ENCODE measurements at places on chromosomes 16 and 17.

GRCh38 chr16:86431540-86431939 lies 78.8 kb upstream of the FOXF1 start:
- no peak for DNase-seq

GRCh38 chr16:74186561-74186971 lies 110.0 kb upstream of the PSMD7 start:
- peak; percentile 77 for DNase-seq

DNA sequence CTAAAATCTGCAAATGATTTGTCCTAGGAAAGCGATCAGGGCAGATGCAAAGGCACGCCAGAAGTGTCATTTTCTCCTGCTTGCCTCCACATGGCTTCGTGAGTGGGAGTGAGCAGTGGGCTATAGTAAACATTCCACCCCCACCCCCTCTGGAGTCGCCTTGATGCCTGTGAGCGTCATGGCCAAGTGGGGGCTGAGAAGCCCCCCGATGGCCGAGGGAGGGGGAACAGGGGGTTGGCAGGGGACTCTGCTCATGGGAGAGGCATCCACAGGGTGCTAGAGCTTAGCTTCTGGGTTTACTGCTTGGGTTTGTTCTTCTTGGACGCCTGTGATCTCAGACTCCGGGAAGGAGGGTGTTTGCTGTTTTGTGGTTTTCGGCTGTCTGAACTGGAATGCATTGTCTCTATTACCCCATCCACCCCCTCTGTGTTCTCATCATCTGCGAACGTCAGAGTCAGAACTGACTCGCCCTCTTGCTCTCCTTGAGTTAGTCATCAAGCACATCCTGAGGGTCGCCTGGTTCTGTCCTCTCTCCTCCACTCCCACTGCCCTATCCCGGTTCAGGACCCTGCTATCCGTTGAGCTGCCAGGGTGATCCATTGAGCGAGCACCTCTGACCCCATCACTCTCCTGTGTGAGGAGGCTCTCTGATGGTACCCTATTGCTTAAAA lies 15.4 kb downstream of the TNS4 start:
- DNase-seq, result no peak

DNA sequence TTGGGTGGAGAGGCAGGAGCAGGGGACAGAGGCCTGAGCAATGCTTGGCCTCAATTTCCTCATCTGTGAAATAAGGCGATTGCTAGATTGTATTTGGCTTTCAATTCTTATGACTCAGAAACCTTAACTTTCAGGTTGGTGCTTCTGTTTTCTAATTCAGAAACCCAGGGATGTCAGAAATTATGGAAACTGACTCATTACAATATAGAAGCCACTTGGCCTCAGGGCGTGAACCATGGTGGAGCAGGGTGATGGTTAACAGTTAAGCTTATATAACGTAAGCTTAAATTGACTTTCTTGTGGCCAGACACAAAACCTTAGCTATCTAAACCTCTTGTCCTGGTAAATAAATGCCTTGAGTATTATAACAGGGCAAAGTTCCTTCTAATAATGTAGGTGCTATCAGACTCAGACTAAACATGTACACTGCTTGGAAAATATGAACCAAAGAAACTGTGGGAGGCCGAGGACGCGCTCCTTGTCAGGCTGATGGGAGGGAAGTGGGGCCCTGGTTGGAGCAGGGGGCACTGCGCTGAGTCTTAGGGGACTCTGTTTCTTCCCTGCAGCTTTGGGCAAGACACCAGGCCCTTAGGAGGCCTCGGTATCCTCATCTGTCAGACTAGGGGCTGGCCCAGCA lies 17.1 kb upstream of the SREBF1 start:
- no peak for DNase-seq

GRCh38 chr16:6682142-6682811 lies 650.4 kb upstream of the RBFOX1 start:
- no peak for DNase-seq

DNA sequence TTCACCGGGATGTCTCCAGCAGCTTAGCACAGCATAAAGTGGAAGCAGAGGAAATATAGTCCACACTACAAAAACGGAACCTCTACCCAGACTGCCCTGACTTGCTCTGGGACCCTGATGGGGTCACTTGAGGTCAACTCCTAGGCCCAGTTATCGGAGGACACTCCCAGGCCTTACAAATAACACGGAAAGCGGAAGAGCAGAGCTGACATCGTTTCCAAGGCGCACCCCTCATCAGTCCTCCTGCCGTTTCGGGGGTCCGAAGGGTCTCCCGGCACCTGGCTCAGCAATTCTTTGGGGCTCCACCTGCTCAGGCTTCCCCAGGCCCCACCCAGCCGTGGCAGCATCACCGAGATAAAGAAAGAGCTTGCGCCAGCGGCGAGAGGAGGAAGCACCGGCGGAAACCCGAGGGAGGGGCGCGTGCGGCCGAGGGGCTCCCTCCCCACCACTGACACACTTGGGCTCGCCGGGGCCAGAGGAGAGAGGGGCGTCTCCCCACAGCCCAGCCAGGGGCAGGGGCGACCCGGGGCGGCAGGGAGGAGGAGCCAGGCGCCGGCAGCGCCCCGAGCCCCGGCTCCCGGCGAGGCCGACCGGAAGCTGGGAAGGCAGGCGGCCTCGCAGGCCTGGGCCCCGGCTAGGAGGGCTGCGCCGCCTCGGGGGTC lies 727 bp downstream of the CORO7 start:
- DNase-seq, result no peak

DNA sequence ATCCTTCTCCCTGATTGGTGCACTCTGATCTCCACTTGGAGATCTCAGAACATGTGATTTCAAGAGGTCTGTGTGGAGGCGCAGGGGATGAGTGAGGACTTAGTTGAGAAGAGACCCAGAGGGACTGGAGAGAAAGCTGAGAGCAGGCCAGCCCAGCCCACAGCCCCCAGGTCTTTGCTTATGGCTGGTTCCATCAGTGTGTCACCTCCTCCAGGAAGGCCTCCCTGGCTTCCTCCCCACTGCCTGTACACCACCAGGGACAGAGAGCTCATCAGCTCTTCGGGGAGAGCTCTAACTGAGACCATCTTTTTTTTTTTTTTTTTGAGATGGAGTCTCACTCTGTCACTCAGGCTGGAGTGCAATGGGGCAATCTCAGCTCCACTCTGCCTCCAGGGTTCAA lies 3.4 kb downstream of the P2RX1 start:
- DNase-seq, result no peak

DNA sequence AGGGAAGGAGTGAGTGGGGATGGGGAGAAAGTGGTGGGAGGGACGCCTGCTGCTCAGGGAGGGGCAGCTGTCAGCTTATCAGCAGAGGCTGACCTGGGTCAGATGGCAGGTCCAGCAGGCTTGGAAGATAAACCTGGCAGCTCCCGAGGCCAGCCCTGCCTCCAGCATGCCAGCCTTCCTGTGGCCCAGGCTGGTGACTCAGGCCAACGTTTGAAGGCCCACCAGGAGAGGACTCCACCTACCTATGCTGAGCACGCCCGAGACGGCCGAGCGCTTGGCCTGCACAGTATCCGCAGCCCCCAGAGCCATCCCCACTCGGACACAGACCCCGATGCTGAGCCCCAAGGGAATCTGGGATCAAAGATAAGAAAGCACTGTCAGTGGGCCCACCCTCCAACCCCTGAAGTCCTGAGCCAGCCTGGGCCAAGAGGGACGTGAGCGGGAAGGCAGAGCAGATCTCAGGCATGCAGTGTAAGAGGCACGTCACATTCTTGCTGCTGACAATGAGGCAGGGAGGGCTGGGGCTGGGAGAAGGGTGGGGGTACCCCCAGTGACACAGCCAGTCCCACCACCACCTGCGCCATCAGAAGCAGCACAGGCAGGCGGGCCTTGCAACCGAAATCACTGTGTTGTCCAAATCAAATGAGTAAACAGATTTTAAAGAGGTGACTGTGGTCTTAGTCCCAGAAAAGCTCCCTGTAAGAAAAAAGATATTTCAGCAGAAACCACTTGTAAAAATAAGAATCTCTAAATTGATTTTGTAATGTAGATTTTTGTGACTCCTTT lies 12.4 kb downstream of the SLC47A2 start:
- no peak for DNase-seq

DNA sequence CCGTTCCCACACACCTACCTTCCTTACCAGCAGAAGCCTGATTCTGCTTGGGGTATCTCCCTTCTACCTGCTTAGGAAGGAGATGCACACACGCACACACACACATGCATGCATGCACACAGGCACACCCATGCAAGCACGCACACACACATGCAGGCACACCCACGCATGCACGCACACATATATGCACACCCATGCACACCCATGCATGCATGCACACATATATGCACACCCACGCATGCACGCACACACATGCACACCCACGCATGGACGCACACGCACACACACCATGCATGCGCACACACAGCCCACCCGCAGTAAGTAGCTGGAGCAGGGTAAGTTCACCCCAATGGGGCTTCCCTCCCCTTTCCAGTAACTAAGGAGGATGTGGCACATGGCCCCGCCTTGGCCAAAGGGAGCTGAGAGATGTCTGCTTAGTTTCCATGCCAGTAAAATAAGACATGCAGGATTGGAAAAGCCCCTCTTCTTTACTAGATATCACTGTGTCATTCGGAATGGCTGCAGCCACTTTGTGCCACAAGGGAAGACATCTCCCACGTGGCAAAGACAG lies 33.7 kb downstream of the ADCY9 start:
- no peak for DNase-seq

- no peak for DNase-seq
Measured at GRCh38 chr16:19578378-19578971, 23.0 kb downstream of the VPS35L start.

GRCh38 chr17:58329810-58330537 lies 1.4 kb upstream of the TSPOAP1 start:
- no peak for DNase-seq

DNA sequence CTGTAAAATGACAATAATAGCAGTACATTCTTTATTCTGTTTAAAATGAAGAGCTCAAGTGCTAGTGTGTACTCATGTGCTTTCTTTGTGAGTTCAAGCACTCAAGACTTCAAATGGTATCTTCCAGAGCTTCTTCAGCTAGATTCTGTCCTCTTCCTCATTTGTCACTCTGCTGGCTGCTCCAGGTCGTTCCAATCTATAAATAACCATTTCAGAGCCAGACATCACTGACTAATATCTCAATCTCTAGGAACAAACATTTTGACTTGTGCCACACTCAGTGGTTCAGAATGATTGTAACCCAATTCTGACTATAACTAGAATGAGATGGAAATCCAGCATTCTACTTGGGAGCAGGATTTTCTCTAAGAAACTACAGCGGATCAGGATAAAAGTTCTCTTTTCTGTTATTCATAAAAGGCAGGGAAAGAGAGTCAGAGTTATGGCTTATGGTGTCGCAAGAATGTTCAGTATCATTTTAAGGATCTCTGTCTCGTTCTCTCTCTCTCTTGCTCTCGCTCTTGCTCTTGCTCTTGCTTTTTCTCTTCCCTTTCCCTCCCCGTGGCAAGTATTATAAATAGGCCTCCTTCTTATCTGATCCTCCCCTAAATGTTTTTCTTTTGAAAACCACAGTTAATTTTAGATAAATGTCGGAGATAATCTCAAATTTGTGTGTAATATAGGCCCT lies 116.3 kb upstream of the MAF start:
- DNase-seq, result no peak

- no peak for DNase-seq
Measured at GRCh38 chr17:36602030-36602748, 806 bp downstream of the MRM1 start.

DNA sequence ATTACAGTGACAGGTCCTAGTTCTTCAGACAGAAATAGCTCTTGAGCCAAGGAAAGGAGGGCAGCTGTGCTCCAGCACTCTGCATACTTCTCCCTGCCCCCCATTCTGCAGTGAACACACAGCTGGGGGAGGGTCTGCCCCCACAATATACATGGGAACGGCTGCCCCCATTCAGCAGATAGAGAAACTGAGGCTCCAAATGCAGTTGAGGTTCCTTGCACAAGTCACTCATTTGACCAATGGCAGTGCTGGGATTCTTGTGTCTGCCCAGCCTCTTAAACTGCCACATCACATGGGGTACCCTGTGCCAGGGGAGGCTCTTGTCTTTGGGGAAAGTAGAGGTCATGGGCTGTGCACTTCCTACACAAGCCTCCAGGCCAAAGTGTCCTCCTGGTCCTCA lies 10.9 kb upstream of the PDP2 start:
- no peak for DNase-seq

- DNase-seq, result no peak
Measured at GRCh38 chr16:57786632-57787518, 15.4 kb downstream of the KIFC3 start.

GRCh38 chr17:50425682-50426471 lies at the start of gene ACSF2:
ACSF2 (plus strand) TSS chr17:50426218; CDS start chr17:50426262, 44 bp downstream.
- DNase-seq, result no peak

GRCh38 chr17:62693616-62694409 lies 66.3 kb downstream of the MRC2 start:
- no peak for DNase-seq

DNA sequence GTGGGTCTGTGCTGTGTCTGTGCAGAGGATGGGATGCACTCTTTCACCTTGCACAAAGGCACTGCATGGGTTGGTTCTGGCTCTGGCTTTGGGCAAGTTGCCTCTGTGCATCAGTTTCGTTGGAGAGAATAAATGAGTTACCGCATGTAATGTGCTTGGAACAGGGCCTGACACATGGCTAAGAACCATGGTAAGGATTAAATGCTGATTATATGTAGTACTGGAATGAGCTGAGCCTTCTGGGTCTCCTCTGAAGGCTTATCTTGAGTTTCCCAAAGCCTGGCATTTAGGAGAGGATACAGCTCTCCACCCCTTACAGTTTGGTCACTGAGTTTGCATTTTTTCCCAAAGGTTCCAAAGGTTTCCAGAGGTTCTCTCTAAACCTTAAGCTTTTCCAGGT lies 69.1 kb downstream of the KSR1 start:
- DNase-seq, result no peak

GRCh38 chr17:5247621-5248020 lies 13.0 kb upstream of the SCIMP start:
- no peak for DNase-seq

GRCh38 chr17:55266051-55266957 lies 1.5 kb downstream of the HLF start:
- DNase-seq, result no peak

DNA sequence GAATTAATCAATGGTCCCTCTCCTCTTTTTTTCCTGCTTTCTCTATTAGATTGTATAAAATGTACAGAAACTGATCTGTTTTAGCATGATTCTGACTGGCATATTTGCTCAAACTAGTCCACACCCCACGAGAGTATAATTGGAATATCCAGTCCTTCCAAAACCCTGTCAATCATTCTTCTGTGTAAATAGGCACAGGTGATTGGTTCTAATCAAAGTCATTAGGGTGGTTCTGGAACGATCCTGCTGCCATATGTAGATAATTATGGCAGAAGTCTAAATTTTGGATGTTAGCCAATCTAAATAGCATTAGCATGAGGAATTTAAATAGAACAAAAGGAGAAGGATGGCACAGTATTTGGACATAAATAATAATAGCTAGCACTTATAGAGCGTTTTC lies 165.7 kb downstream of the SHISA6 start:
- no peak for DNase-seq

DNA sequence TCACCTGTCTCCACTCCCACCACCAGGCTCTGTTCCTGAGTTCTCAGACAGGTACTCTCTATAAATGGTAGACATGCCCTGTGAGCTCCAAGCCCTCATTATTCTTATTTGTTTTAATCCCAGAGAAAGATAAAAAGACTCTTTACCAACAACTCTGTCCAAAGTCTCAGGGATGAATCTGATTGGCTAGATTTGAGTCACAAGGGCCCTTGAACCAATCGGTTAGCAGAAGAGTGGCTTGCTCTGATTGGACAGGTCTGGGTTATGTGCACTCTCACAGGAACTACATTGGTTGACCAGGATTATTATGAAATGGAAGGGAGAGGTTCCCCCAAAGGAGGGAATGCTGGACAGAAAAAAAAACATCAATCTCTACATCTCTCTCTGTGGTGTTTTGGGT lies 7.5 kb downstream of the COTL1 start:
- DNase-seq, result no peak

All from NCI-H1092 (cell line).